ENCODE measurements at places on chromosomes 13 and 19.
A peak's percentile ranks its signal among the peaks of the same experiment; 100 is the strongest.

DNA sequence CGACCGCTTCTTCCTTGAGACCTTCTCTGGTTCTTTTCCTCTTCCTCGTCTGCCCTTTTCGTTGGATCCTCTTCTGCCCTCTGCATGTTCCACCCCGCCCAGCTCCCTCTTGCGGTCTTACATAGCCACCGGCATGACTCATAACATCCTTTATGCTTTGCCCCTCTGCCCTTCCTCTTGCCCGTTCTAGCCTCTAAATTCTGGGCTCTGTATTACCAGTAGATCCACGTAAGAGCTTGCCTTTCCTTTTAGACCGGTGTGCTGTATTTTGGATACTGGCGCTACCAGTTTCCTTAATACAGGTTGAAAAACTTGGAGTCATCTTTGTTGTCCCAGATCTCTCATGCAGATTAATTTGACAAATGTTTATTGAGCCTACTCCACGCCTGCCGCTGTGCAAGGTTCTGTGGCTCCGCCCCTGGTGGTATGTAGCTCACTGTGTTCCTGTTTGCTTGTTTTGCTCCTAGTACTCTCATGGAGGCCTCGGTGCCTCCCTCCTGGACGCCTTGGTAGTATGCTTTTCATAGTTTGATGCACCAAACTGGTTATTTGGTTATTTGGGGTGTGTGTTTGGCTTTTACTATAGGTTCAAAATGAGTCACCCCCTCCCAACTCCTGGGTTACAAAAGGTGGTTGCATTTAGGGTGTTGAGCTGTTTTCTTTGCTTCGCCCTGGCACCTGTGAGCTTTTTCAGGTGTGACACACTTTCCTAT is 1.7 kb downstream of the GTF3A start:
- peak; percentile 88 for DNase-seq

DNA sequence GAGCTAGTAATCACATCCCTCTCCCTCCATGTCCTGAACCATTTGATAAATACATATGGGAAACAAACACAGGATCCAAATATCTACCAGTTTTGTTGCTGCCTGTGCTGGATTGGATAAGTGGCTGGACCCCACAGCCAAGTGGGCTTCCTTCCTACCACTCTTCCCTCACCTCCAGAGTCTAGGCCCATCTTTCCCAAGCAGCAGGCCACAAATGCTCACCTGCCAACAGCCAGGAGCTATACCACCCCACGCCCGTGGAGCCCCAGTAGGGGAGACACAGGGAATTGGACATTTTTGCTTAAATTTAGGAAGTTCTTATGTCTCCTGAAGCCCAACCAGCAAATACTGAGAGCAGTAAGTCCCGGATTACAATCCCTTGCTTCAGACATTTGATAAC is 55.8 kb downstream of the HSPH1 start:
- no peak for DNase-seq

- DNase-seq = peak; percentile 33
Measured at GRCh38 chr13:44373601-44374347, at the start of gene SERP2. Gene SERP2 (plus strand): TSS chr13:44373824. CDS start chr13:44374026, 202 bp downstream.

- no peak for DNase-seq
Measured at GRCh38 chr13:36628377-36629056, 45.3 kb upstream of the SERTM1 start.

DNA sequence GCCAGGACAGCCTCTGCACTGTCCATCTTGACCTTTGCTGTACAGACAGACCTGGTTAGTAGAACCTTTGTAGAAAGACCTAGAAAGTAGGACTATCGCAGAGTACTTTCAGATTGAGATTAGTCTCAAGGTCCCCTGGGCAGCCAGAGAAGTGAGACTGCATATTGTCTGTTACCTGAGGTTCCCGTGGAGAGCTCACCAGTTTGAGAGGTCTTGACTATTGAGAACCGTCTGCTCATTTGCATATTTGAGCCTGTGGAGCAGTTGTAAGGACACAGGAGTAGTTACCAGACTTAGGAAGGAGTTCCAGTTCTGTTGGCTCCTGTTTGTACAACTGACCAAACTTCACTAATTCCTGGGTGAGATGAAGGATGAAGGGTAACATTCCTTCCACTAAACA is 66.2 kb downstream of the SPATA13 start:
- DNase-seq = no peak

GRCh38 chr19:5445561-5446055 is 9.6 kb upstream of the ZNRF4 start:
- DNase-seq = peak; percentile 29

- no peak for DNase-seq
Measured at GRCh38 chr19:28435551-28436271, 777.2 kb downstream of the UQCRFS1 start.

- peak; percentile 31 for DNase-seq
Measured at GRCh38 chr19:35107545-35107944, 8.1 kb upstream of the FXYD3 start.

DNA sequence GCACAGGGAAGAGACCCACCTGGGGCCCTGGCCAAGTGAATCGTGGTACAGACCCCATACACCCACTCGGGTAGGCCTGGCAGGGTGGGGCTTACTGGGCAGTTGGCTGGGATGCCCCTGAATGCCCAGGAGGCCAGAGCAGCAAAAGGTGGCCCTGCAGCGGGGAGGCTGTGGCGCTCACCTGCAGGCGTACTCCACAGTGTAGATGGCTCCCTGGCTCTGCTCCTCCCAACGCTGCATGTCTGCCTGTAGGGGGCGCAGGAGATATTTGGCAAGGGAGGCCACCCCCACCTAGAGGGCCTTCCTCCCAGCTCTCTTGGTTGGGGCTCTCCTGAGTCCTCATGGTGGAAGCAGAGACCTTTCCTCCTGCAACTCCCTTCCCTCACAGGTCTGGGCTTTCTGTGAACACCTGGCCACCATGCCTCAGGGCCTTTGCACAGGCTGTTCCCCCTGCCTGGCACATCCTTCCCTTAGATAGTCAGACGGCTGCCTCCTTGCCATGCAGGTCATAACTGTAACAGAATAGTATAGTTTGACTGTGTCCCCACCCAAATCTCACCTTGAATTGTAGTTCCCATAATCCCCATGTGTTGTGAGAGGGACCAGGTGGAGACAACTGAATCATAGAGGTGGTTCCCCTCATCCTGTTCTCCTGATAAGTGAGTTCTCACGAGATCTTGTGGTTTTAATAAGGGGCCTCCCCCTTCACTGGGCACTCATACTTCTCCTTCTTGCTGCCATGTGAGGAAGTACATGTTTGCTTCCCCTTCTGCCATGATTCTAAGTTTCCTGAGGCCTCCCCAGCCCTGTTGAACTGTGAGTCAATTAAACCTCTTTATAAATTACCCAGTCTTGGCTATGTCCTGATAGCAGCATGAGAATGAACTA is 5.9 kb downstream of the BORCS8 start:
- peak; percentile 55 for DNase-seq

DNA sequence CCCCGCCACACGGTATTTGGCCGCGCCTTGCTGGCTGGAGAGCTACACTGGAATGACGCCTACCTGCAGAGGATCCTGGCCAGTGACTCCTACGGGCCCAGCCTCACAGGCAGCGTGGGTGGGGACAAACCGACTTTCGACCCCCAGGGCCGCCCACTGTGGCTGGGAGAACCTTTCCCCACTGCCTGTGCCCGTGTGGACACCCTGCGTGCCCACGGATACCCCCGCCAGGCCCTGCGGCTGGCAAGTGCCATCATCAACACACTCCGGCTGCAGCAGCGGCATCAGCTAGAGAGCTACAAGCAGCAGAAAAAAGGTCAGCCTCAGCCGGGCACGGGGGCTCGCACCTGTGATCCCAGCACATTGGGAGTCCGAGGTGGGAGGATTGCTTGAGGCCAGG is 19.3 kb downstream of the ZSWIM4 start:
- DNase-seq = no peak

GRCh38 chr13:36026531-36026930 is 104.7 kb downstream of the DCLK1 start:
- DNase-seq = no peak

DNA sequence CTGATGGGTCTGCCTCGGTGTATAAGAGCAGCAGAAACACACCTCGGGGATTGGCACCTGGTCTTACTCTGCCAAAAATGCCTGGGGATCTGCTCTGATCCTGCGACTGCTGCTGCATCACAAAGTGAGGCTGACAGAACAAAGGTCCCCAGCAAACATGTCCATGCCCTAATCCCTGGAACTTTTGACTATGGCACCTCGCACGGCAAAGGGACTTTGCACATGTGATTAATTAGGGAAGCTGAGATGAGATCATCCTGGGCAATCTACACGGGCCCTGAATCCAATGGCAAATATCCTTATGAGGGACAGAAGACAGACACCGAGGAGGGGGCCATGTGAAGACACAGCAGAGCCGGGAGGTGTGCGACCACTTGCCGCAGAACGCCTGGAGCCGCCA is 8.5 kb downstream of the GGACT start:
- no peak for DNase-seq

- DNase-seq = peak; percentile 3
Measured at GRCh38 chr13:106241974-106242953, 293.2 kb downstream of the EFNB2 start.

Measured in EL (cell line).